ENCODE measurements at places on chromosomes 12 and 14.
A peak's percentile ranks its signal among the peaks of the same experiment; 100 is the strongest.

- H3K4me1 ChIP-seq, result no peaks in the 10 kb centered on the region
- no peak overlapping the region for H3K4me3 ChIP-seq
- no peaks in the 10 kb centered on the region for H3K27me3 ChIP-seq
- no peaks in the 10 kb centered on the region for H3K36me3 ChIP-seq
These were observed 951.8 kb downstream of the SLC6A15 start for GRCh38 chr12:83960767-83961166.

GRCh38 chr12:132951649-132952048, 4.5 kb downstream of the ZNF605 start:
- H3K4me3 ChIP-seq, result no peak overlapping the region
- no peak for DNase-seq
- peaks cover 34% of the 10 kb centered on the region for H3K36me3 ChIP-seq
- no peak overlapping the region for H3K27ac ChIP-seq

- H3K36me3 ChIP-seq, result no peaks in the 10 kb centered on the region
- peaks cover 7% of the 10 kb centered on the region for H3K27me3 ChIP-seq
- no peak overlapping the region for H3K27ac ChIP-seq
- no peak overlapping the region for H3K4me3 ChIP-seq
- no peaks in the 10 kb centered on the region for H3K4me1 ChIP-seq
These were observed 46.9 kb upstream of the BCL11B start for GRCh38 chr14:99318959-99319295.

DNA sequence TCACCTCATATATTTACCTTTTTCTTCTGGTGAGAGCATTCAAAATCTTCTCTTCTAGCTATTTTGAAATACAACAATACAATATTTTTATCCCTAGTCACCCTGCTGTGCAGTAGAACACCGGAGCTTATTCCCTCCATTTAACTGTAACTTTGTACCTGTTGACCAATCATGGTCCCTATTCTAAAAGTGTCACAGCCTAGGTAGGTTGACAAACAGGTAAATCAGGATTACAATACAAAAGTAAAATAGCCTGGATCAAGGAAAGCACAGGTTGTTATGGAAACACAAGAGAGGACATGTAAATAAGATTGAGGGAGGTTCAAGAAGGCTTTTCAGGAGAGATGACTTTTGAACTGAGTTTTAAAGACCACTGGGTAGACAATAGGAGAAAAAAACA, 670.9 kb downstream of the DIO2 start:
- H3K4me1 ChIP-seq, result no peaks in the 10 kb centered on the region
- no peaks in the 10 kb centered on the region for H3K36me3 ChIP-seq
- no peaks in the 10 kb centered on the region for H3K27me3 ChIP-seq
- no peak overlapping the region for H3K27ac ChIP-seq
- no peak overlapping the region for H3K4me3 ChIP-seq
- DNase-seq, result no peak

GRCh38 chr12:57094208-57095160, 5.6 kb downstream of the NAB2 start:
- peak overlapping the region; percentile 99 for H3K27ac ChIP-seq
- H3K4me3 ChIP-seq, result no peak overlapping the region
- no peaks in the 10 kb centered on the region for H3K27me3 ChIP-seq
- peaks cover 65% of the 10 kb centered on the region for H3K4me1 ChIP-seq
